NCI-H1417 (cell line): ENCODE measurements at places on chromosomes 1 and 21.
A peak's percentile ranks its signal among the peaks of the same experiment; 100 is the strongest.

GRCh38 chr1:191707288-191707687 lies 451.0 kb upstream of the RGS18 start:
- DNase-seq, result no peak

- DNase-seq, result no peak
Observed at GRCh38 chr1:55070293-55071164, 31.2 kb downstream of the PCSK9 start.

DNA sequence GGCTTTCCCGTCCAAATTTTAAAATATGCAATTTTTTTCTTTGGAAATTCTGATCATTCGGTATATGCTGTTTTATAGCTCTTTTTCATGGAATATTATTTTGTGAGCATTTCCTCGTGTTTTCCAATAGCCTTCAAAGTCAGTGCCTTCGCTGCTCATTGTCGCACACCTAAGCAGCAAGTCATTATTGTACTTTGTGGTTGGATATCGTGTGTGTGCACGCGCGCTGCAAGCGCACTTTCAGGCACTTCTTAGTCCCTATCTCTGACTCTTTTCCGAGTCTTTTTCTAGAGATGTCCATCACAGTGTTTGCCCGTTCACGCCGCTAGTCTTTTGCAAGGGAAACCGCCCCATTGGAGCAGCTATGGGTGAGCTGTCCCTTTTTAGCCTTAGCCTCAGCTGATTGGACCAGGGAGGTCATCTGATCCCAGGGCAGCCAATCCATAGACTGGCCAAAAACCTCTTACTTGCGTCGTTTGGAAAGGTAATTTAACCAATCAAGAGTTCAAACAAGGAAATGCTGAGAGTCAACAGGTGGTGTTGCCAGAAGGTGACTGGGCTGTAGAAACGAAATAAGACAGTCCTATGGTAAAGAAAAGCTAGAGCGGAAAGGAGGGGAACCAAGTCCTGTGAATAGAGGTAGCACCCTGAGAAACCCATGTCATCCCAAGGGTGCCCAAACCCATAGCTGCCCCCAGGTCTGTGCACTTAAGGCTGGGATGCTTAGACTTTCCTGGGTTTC lies 710 bp upstream of the HYI start:
- DNase-seq, result peak; percentile 87

DNA sequence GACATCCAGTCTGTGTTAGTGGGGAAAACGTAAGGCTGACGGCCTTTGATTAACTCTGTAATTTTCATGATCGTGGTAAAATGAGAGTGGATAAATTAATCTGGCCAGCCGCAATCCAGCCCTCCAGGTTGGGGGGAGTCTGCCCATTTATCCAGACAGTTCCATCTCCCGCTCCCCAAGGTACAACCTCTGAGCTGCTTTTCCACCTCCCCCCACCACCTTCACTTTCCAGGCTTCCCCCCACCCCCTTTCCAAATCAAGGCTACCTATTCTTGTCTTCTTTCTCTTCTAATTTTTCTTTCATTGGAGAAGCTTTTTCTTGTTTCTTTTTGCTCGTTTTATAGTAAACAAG lies 6.0 kb downstream of the MIER1 start:
- DNase-seq, result no peak

- DNase-seq, result no peak
Observed at GRCh38 chr1:57599236-57599994, 175.6 kb upstream of the DAB1 start.
